Activated T-cell treated with anti-CD3 and anti-CD28 coated beads, Interleukin-2, amount 50 U/mL, for 72 hours (primary cell): ENCODE measurements at places on chromosomes 2 and 18. TPM values are rescaled to one million over a fixed set of nuclear protein-coding genes. Genes with fewer than 3 reads are reported as not detected.
A peak's percentile ranks its signal among the peaks of the same experiment; 100 is the strongest.

DNA sequence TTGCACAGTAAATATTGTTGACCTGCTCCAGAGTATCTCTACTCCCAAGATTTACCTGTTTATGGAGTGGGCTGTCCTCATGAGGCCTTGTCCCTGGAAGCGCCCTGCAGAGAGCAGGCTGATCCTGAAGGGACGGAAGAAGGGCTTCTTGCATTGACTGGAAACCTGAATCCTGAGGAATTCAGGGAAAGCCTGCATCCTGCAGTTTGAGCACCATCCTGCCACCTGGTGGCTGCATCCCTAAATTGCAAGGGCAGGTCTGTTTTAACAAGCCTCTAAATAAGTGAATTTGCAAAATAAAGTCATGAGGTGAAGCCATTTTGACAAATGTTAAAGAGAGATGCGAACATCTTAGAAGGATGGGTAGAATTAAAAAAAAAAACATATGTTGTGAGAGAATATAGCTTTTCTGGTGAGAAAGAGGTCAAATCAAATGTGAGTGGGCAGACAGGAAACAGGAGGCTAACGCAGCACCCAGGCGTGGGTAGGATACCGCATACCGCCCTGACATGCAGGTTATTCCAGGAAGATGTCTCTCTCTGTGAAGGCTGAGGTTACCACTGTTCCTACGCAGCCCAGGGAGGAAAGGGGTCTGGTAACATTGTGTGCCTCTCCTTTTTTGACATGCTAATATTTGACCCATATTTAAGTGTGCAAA, 754.9 kb downstream of the RNF144A start:
- peak; percentile 72 for DNase-seq

DNA sequence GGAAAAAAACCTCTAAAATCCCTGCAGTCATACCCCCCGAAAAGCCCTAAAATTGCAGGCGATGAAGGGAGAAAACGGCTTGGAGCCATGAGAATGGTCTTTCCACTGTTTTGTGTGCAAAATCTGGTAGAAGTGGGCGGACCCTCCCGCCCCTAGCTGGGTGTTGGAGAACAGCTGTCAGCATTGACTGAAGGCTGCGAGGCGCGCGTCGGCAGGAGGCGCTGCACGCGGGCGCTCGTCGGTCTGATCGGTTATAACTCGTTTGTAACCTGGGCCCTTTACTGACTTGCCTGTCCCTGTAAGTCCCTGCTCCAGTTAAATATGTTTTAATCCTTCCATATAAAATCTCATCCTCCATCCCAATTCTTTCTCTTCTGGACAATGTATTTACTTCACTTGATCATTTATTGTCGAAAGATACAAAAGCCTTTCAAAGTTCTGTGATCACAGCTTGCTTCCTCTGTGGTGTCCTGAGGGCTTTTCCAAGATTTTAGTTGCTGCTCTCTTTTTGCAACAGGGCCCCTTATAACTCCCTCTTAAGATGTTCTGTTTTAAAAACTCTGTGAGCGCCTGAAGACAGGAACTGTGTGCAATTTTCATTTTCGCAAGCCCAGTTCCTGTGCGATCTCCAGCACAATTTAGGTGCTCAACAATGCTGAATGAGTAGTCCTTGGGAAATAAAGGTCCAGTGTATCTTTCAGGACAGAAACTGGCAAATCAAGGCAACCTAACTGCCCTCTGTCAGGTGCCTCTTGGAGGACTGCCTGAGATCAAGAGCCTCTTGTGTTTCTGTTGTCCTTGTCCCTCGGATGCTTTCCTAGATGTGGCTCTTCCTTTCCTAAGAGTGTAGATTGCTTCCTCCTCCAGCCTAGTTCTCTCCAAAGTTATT, 918 bp upstream of the HNRNPLL start:
- peak; percentile 90 for DNase-seq

GRCh38 chr2:190119923-190120590, 57.5 kb upstream of the MSTN start:
- DNase-seq = no peak

Gene ZNF396
- 2.5 TPM for total RNA-seq

DNA sequence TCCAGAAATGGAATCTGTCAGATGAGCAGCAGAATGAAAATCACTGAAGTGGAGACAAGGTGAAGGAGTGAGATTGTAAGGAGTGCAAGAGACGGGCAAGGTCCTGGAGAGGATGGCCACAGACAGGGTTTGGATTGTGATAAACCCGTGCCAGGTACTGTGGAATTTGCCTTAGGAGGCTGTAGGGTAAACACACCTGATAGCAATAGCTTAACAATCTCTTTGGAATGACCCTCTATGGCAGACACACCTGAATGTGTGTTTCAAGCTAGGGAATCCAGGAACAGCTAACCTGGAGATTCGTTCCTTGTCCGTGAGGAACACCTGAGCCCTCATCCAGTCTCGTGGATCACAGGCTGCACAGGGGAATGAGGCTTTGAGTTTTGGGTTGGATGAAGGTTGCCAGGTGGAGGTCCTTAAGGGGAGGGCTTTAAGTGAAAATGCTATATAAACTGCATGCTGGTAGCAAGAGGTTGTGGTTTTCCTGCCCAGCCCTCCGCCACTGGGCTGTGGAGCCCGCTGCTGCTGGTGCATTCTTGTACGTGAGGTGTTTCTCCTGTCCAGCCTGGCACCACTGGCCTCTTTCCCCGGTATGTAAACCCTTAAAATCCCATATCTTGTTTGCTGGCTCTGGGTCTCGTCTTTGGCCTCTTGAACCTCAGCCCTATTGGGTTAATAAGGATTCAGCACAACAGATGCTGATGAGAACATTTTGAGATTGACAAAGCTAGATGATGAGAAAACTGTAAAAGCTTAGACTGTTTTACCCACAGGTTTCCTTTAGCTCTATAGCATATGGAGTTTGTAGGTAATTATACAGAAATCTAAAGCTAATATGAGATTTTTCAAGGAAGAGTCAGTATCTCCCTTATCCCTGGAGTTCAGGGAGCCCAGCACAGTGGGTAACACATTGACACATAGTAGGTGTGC, 117.9 kb downstream of the ARHGAP15 start:
- DNase-seq = no peak

DNA sequence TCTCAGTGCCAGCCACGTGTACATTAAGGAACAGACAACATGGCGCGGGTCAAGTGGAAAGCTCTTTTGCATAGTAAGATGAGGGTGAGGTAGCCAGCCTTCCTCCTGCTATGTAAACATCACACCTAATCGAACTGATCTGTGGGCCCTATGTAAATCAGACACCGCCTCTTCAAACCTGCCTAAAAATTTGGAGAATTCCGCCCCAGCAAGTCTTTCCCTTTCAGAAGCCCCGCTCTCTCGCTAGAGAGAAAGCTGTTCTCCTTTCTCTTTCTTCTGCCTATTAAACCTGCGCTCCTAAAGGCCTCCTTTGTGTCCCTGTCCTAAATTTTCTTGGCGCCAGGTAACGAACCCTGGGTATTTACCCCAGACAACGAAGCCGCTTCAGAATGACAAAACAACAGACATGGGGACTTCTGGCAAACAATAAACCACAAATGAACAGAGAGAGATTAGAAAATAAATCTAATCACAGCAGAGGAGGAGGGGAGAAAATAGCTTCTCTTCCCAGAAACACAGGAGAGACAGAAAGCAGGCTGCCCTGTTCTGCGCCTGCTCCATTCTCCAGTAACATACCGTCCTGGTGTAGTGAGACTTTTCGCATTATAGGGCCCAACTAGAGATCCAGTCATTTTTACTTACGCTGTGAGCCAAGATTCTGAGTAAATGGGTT, 31.9 kb upstream of the CYP1B1 start:
- no peak for DNase-seq

Gene TEX44
- total RNA-seq = not detected

DNA sequence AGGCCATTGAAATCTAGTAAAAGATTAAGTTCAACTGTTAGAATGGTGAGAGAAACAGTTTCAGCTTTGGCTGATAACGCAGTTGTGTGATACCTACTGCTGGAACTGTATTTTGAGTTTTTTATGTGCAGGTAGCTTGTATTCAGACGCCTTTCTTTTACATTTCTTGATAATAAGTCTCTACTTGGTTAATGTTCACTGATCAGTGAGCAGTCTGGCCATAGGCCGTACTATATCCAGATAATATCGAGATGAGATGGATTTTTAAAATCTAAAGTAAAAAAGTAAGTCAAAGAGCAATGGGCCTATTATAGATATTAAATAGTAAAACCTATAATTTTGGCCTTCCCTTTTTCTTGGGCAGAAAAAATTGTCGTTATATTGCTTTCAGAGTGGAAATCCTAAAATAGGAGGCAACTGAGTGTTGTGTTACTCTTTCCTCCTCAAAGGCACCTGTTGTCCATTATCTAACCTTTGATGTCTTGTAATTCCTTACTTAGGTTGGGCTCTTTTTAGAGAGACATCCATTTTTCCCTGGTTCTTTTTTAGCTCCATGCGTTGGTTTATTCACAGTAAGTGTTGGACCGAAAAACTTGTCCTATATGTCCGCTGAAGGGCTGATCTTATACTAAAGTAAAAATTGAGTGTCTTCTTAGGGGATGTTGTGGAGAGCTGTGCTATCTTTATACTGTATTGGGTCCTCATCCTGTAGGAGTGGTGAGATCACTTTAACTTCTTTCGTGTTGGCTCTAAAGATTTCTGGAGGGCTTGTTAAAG, 1.7 kb downstream of the EML4 start:
- DNase-seq = no peak

GRCh38 chr2:44934983-44935728, 6.3 kb upstream of the SIX3 start:
- no peak for DNase-seq

- no peak for DNase-seq
Observed at GRCh38 chr18:22213333-22213973, 44.1 kb downstream of the GATA6 start.

- no peak for DNase-seq
Observed at GRCh38 chr2:42826231-42826630, 33.8 kb upstream of the HAAO start.

GRCh38 chr18:68314403-68314802, 400.5 kb downstream of the TMX3 start:
- DNase-seq = no peak

DNA sequence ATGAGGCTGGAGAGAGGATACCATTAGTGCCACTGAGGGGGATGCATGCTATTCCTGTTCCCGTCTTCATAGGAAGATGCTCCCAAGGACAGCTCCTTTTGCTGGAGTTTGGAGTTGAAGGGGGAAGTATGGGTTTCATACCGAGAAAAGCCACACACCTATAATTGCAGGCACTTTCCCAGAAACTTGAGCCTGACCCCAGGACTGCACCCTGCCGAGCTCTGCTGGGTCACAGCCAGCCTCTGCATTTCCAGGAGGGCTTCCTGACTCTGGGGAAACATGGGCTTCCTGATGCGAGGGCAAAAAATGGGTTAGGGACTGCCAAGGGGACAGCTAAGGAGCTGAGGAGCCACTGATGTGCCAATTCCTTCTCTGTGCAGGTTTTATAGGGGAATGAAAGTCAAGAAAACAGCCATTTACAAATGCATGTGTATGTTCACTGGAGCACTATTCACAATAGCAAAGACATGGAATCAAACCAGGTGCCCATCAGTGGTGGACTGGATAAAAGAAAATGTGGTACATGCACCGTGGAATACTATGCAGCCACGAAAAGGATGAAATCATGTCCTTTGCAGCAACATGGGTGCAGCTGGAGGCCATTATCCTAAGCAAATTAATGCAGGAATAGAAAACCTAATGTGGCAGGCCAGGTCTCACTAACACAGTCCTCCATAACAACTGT, 104.5 kb downstream of the ACAA2 start:
- DNase-seq = no peak

- no peak for DNase-seq
Observed at GRCh38 chr2:1593371-1594122, 150.8 kb downstream of the PXDN start.

DNA sequence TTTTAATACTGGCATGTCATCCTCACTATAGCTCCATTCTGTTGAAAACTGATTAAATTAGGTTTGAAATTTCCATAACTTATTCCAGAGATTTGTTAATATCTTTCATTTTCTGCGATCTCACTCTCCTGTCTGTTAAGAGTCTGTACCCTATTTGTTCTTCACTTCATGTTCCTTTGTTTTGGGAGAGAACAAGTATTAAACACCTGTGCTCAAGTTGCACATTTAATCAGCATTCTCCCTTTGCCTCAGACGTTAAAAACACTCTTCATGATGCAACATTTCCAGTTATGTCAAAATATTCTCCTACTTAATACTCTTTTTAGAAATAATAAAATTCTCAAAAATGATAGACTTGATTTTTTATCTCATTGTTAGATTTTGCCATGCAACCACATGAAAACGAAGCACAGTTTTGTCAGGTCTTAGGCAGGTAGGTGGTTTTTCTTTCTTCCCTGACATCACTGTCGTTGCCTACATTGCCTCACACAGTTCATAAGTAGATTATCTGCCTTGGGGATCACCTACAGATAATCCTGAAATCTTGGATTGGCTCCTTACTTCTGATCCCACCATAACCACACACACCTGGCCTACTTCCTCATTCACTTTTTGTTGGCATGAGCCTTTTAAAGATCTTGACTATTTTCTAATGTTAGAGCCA, 109.9 kb downstream of the GAREM1 start:
- no peak for DNase-seq

DNA sequence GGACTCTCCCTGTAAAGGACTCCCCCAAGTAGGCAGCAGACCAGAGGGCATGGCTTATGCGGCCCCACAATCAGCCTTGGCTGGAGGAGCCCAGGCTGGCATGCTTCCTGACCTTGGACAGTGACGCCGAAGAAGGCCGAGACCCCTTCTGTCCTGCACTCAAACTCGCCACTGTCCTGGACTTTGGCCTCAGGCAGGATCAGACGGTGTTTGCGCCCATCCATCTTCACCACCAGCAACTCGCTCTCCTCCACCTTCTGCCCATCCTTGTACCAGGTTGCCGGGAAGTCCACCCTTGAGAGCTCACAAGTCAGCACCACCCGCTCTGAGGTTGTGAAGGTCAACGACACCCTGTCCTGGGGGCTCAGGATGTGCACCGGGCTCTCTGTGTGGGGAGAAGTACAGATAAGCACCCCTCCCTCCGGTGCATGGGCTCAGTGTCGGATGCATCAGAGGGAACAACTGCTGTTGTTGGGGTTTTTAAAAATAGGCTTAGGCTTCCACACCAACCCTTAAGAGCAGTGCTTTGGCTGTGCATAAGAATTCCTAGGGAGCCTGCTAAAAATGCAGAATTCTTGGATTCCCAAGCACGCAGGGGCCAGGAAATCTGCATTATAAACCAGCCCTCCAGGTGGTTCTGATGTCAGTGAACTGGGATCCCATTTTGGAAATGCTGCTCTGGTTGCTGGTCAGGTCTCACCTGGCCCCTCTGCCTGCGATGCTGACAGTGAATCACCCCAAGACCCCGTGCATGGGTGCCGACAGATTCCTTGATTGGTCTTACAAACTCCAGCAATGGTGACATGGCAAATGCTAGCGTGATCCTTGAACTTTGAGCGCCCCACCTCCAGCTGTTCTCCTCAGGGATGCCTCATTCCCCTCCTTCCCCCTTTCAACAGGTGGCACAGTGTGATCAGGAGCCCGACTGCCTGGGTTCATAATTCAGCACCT, 5.9 kb downstream of the OBSL1 start:
- DNase-seq = no peak

DNA sequence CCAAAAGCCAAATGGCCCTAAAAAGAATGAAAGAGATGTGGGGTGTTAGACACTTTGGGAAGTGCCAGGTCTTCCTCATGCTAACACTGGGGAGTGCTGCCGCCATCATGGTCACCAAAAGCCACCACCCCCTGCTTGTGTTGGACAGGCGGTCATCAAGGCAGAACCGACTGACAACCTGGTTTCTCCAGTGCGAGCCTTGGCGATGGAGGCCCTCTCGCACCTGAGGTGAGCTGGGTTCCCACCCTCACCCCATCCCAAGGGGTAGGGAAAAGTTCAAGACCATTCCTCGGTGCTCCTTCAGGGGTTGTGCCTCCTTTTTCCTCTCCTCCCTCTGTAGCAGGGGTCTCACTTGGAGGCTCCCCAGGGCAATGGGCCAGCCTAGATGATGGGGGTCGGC, 33.6 kb downstream of the MROH2A start:
- no peak for DNase-seq

GRCh38 chr2:68559692-68560091, 83.7 kb upstream of the PROKR1 start:
- no peak for DNase-seq
